Activated naive CD4-positive, alpha-beta T cell treated with anti-CD3 and anti-CD28 coated beads, Interleukin-2, amount 10 ng/mL, durations not matched to agents 7 days and 5 days (primary cell): ENCODE measurements at places on chromosomes 3 and 15.

GRCh38 chr15:31361764-31362515 is 35.3 kb downstream of the KLF13 start:
- H3K27ac ChIP-seq = peak overlapping the region; percentile 97
- H3K4me3 ChIP-seq = peak overlapping the region; percentile 66
- DNase-seq = no peak
- H3K4me1 ChIP-seq = peaks cover 100% of the 10 kb centered on the region
- H3K27me3 ChIP-seq = no peaks in the 10 kb centered on the region
- H3K36me3 ChIP-seq = peaks cover 37% of the 10 kb centered on the region

GRCh38 chr15:77181305-77182074 is 110.6 kb upstream of the TSPAN3 start:
- H3K36me3 ChIP-seq = peaks cover 17% of the 10 kb centered on the region
- H3K4me1 ChIP-seq = peaks cover 58% of the 10 kb centered on the region
- peak overlapping the region; percentile 70 for H3K27ac ChIP-seq
- peak overlapping the region; percentile 6 for H3K4me3 ChIP-seq
- no peaks in the 10 kb centered on the region for H3K27me3 ChIP-seq

DNA sequence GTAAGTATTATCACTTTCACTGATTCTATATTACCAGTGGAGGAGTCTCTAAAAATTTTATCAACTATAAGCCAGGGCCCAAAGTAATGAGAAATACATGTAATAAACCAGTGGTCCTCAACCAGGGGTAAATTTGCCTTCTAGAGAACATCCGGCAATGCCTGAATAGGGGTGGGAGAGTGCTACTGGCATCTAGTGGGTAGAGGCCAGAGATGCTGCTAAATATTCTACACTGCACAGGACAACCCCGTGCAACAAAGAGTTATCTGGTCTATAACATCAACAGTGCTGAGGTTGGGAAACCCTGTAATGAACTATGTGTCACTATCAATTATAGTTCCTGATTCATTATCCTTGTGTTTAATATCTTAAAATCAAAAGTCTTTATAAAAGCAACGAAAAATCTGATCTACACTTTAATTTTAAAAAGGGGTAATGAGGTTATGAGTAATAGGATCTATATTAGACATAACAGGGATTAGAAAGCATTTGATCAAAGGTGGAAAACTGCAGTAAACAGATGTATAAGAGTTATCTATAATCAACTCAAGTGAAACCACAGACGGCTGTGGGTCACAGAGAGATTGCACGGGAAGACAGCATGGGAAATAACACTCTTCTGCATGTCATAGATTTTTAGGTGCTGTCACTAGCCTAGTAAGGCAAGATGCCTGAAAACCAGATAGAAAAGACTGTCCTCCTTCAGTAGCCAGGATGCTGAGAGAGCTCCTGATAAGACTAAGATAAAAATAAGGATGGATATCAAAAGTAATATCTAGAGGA is 2.0 kb downstream of the LYSMD2 start:
- H3K27me3 ChIP-seq = no peaks in the 10 kb centered on the region
- H3K27ac ChIP-seq = peak overlapping the region; percentile 91
- DNase-seq = peak; percentile 43
- H3K4me3 ChIP-seq = peak overlapping the region; percentile 84

- no peaks in the 10 kb centered on the region for H3K36me3 ChIP-seq
- H3K27me3 ChIP-seq = no peaks in the 10 kb centered on the region
Measured at GRCh38 chr15:81534124-81534523, 160.1 kb upstream of the TMC3 start.

GRCh38 chr15:89138999-89139612 is 50.9 kb downstream of the ABHD2 start:
- H3K27me3 ChIP-seq = no peaks in the 10 kb centered on the region
- no peak overlapping the region for H3K4me3 ChIP-seq
- no peak overlapping the region for H3K27ac ChIP-seq
- DNase-seq = no peak

- H3K27ac ChIP-seq = no peak overlapping the region
- DNase-seq = no peak
- no peak overlapping the region for H3K4me3 ChIP-seq
- H3K36me3 ChIP-seq = no peaks in the 10 kb centered on the region
- no peaks in the 10 kb centered on the region for H3K4me1 ChIP-seq
Measured at GRCh38 chr15:96565266-96565665, 234.8 kb downstream of the NR2F2 start.

GRCh38 chr15:33730815-33731214 is 237.5 kb upstream of the CHRM5 start:
- H3K27me3 ChIP-seq = no peaks in the 10 kb centered on the region
- no peak for DNase-seq
- H3K27ac ChIP-seq = no peak overlapping the region
- no peaks in the 10 kb centered on the region for H3K4me1 ChIP-seq
- no peak overlapping the region for H3K4me3 ChIP-seq

DNA sequence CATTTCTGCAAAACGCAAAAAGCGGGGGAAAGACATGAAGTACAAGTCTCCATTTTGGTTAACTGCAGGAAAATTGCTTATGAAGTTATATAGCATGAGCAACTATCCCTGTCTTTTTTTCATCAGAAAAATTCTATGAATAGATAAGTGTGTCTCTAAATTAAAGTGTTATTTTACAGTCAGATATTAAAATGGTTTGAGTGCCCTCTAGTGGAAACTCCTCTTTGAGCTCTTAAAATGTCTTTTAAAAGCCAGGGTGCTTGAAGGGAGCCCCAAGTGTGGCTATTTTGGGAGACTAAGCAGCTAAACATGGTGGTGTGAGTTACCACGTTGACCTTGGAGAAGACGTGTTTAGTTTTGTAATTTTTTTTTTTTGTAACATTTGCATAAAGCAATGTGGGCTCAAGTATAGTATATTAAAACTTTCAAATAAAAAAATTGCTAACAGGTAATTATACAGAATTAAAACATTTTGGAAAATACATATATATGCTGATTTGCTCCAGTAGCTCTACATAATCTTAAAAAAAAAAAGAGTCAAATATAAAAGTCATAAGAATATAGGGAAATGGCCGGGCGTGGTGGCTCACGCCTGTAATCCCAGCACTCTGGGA is 77.2 kb downstream of the PPP2R3A start:
- no peaks in the 10 kb centered on the region for H3K36me3 ChIP-seq
- DNase-seq = no peak
- H3K4me1 ChIP-seq = no peaks in the 10 kb centered on the region
- H3K27ac ChIP-seq = no peak overlapping the region
- H3K27me3 ChIP-seq = peaks cover 19% of the 10 kb centered on the region

DNA sequence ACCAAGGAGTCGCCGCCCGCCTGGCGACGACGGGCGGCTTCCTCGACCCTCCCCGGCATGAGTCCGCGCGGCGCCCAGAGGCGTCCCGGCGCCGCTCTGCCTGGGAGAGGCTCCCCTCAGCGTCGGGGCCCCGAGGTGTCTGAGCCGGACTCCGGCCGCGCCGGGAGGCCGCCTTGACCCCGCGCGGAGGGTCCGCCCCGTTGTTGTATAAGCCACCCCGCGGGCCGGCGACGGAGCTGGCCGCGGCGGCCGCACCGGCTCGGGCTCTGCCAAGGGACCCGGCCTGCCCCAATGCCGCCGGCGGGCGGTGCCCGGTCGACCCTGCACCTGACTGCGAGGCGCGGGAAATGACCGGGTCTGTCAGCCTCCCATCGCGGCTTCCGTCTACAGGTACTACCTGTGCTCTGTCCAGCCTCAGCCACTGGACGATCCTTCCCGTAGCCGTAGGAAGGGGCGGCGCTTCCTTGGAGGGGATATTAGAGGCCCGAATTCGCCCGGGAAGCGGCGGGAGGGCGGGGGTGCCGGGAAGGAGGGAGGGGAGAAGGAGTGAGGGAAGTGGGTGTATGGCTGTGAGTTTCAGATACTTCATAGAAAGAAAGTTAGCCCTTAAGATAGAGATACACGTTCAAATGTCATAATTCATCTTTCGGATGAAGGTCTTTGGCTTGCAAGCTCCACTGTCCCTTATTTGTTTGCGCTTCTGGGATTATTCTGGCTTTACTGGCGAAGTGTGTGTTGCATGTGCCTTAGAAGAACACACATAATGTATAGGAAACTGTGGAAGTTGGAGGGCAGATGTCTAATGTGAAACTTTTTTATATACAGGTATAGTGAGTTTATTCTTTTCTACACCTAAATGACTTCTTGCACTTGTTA is 620 bp downstream of the ABHD5 start:
- peak; percentile 63 for DNase-seq
- H3K36me3 ChIP-seq = peaks cover 7% of the 10 kb centered on the region
- H3K27ac ChIP-seq = peak overlapping the region; percentile 90
- H3K27me3 ChIP-seq = peaks cover 20% of the 10 kb centered on the region
- H3K4me1 ChIP-seq = peaks cover 37% of the 10 kb centered on the region

- no peaks in the 10 kb centered on the region for H3K27me3 ChIP-seq
- no peaks in the 10 kb centered on the region for H3K36me3 ChIP-seq
Measured at GRCh38 chr3:110504901-110505300, 566.7 kb upstream of the NECTIN3 start.

DNA sequence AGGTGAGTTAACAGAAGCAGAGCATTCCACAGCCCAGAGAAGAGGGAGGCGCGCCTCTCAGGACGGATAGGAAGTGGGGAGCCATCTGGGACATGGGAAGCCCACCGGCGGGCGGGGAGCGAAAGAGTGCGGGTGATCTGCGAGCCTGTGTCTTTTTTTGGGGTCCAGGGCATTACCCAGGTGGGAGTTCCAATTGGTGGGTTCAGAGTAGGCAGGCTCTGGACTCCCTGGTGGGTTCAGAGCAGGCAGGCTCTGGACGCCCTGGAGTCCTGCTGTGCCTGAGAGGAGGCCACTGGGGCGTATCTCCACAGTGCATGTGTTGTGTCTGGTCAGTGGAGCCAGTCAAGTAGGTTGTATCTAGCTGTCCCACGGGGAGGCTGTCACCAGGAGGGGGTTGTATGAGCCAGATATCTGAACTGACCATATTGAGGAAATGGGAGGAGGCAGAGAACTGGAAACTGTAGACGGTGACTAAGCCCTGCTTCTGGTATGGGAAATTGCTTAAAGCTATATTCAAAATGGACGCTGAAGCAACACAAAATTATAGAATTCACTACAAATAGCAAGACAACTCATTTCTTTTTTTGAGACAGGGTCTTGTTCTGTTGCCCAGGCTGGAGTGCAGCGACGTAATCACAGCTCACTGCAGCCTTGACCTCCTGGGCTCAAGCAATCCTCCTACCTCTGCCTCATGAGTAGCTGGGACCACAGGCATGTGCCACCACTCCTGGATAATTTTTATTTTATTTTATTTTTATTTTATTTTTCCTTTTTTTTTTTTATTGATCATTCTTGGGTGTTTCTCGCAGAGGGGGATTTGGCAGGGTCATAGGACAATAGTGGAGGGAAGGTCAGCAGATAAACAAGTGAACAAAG is 34.5 kb upstream of the CHST2 start:
- no peak overlapping the region for H3K4me3 ChIP-seq
- no peaks in the 10 kb centered on the region for H3K27me3 ChIP-seq
- peaks cover 8% of the 10 kb centered on the region for H3K4me1 ChIP-seq

DNA sequence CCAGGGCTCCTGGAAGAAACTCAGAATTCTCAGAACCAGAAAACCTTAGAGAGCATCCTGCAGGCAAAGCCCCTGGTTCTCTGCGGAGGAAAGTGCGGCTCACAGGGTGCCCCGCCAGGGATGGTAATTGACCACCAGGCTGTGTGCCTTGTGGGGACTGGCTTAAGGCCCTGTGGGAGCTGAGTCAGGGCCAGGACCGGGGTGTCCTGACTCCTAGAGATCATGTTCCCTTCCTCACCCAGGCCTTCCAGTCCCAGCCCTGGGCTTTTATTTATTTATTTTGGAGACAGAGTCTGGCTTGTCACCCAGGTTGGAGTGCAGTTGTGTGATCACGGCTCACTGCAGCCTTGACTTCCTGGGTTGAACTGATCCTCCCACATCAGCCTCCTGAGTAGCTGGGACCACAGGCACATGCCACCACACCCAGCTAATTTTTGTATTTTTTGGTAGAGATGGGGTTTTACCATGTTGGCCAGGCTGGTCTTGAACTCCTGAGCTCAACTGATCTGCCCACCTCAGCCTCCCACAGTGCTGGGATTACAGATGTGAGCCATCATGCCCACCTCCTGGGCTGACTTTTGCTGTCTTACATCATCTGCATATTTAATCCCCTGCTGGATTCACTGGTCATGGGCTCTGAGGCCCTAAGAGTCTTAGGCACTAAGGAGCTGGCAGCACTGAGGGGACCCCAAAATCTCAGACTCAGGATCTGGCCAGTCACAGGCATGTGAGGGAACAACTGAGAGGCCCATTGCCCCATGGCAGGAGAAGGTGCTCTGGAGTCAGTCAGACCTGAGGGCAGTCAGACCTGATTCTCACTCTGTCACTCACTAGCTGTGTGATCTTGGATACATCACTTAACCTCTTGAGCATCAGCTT is 20.4 kb upstream of the LAMP3 start:
- H3K4me1 ChIP-seq = peaks cover 16% of the 10 kb centered on the region
- no peaks in the 10 kb centered on the region for H3K36me3 ChIP-seq
- DNase-seq = no peak
- no peak overlapping the region for H3K4me3 ChIP-seq
- H3K27me3 ChIP-seq = peaks cover 42% of the 10 kb centered on the region

GRCh38 chr3:111823341-111823855 is 35.7 kb upstream of the PHLDB2 start:
- H3K4me3 ChIP-seq = no peak overlapping the region
- H3K36me3 ChIP-seq = no peaks in the 10 kb centered on the region
- H3K4me1 ChIP-seq = peaks cover 6% of the 10 kb centered on the region
- no peak overlapping the region for H3K27ac ChIP-seq

DNA sequence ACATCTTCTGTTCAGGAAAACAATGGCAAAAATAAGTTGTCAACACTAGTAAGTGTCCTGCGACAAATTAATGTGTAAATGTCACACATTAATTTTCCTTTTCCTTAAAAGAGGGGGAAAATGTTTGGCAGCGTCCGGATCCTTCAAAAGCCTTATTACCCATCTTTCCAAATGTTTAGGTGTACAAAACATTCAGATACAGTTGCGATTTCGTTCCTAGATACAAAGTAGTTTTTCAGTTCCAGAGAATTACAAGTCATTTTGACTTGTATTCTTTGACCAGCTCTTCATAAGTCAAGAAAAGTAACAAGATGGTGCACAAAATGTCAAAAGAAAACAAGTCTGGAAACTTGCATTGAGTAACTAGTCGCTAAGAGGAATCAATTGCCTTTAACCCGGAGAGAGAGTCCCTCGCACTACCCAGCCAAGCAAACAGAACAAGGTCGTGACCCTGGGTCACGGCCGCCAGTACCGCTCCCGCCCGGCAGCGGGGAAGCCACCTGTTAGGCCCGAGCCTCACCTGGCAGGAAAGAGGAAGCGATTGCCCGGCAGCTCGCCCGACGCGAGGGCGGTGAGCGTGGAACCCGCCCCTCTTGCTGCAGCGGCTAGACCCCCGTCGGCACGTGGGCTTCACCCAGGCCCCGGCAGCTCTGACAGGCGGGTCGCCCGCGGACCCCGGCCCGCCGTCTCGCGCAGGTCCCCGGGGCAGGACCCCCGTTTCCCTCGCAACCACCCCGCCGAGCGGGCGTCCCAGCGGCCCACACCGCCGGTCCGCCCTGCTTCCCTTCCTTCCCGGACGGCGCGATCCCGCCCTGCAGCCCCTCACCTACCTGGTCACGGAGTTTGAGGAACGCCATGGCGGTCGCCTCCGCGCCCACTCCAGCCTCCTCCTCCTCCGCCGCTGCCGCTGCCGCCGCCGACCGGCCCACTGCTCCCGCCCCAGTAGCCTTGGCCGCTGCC is 61.0 kb upstream of the ANKRD28 start:
- H3K27ac ChIP-seq = peak overlapping the region; percentile 89
- H3K27me3 ChIP-seq = peaks cover 10% of the 10 kb centered on the region
- peaks cover 40% of the 10 kb centered on the region for H3K4me1 ChIP-seq
- peaks cover 19% of the 10 kb centered on the region for H3K36me3 ChIP-seq
- H3K4me3 ChIP-seq = peak overlapping the region; percentile 98
